IPS DF 19.7 (cell line): ENCODE measurements at places on chromosomes 2 and 18.
A peak's percentile ranks its signal among the peaks of the same experiment; 100 is the strongest.

GRCh38 chr18:23617412-23618014 lies 31.2 kb upstream of the NPC1 start:
- no peak for DNase-seq

DNA sequence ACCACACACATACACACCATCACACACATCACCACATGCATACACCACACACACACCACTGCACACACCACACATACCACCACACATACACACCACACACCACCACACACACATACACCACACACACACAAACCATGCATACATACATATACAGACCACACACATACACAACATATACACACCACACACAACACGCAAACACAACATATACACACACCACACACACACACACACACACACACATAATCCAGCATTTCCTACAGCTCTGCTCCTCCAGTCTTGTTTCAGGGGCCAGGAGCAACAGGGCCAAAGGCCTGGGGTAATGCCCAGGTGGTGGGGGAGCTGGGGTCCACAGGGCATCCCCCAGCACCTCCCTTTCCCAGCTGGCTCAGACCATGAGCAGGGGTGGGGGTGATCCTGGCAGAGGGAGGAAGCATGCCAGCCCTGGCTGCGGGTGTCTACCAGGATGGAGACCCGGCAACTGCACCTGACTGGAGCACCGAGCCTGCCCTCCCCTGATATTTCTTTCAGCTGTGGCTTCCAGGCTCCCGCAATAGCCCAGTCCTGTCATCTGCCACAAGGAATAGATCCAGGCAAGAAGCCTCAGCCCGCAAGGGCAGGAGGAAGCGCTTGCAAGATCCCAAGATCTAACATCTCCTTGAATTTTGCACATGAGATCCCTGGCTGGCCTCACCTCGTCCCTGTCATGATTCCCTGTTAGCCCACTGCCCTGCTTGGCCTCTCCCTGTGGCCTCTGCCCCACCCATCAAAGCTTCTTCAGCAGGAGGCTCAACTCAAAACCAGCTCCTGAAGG lies 196.9 kb downstream of the TNS1 start:
- DNase-seq: no peak

DNA sequence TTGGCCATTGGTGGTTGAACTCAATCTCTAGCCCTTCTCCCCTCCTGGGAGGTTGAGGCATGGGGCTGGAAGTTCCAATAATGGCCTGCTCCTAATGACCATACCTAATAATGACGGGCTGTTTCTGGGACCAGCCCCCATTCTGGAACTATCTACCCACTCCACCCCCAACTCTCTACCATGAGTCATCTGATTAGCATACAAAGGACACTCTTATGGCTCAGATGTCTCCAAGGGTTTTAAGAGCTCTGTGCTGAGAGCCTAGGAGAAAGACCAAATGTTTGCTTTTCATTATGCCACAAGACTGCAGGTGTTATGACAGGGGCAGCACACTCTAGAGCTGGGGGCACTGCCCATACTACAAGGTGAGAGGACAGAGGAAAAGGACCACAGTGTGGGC lies 137.0 kb upstream of the NCKAP5 start:
- DNase-seq: no peak

GRCh38 chr2:12127638-12128037 lies 381.2 kb downstream of the LPIN1 start:
- no peak for DNase-seq

GRCh38 chr2:162038725-162039124 lies 35.3 kb downstream of the DPP4 start:
- DNase-seq: no peak

- DNase-seq: no peak
Measured at GRCh38 chr2:24515831-24516230, 24.8 kb downstream of the NCOA1 start.

GRCh38 chr2:3125001-3125760 lies 252.4 kb downstream of the EIPR1 start:
- DNase-seq: no peak

- DNase-seq: no peak
Measured at GRCh38 chr2:9094117-9094516, 90.6 kb upstream of the MBOAT2 start.

DNA sequence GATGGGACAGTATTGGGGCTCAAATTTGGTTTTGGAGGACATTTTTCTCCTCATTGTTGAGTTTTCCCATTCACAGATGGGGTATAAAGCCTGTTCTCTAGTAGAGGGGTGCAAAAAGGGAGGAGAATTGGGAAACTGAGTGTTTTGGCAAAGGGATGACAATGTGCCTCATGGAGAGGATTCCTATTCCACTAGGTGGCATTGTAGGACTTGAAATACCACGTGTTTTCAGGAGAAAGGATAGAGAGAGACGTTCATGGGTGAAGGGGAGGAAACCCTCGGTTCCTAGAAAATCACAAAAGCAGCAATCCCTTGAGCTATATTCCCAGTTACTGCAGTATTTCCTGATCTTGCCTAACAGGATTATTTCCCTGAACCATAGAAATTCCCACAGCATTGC lies 113.7 kb upstream of the SRD5A2 start:
- DNase-seq: no peak

GRCh38 chr2:212777020-212777491 lies 238.5 kb upstream of the ERBB4 start:
- no peak for DNase-seq

DNA sequence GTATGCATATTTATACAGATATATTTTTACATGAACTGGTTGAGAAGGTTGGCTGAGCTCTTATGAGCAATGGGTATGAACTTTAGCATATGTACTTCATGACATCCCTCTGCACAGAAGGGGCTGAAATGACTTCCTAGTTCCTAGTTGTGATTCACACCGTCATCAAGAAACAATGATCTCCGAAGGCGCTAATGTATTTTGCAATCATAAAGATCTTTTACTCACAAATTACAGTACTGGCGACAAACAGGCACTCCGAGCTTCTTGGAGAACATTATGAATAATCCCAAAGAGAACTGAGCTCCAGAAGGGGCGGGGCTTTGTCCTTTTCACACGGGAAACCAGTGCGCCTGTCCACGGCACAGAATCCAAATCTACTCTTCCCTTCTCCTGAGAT lies 18.1 kb downstream of the BCL2 start:
- DNase-seq: no peak

- DNase-seq: no peak
Measured at GRCh38 chr2:20999906-21000645, 43.8 kb downstream of the APOB start.

DNA sequence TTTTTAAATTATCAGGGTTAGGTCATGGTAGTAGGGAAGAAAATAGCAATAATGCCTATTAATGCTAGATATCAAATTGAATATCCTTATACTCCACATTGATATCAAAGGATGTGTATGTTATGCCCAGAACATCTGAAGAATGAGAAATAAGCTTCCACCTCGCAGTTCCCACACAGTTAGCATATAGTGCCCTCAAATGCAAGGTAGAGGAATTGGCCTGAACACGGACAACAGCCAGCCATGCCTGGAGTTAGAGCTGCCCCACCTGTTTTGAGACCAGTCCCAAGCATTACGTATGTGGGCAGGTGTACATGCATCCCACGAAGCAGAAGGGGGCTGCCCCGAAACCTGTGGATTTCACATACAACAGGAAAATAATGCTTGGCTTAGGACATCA lies 79.6 kb downstream of the SUMO1 start:
- DNase-seq: no peak

GRCh38 chr2:85485815-85486214 lies 53.2 kb upstream of the MAT2A start:
- DNase-seq: no peak

DNA sequence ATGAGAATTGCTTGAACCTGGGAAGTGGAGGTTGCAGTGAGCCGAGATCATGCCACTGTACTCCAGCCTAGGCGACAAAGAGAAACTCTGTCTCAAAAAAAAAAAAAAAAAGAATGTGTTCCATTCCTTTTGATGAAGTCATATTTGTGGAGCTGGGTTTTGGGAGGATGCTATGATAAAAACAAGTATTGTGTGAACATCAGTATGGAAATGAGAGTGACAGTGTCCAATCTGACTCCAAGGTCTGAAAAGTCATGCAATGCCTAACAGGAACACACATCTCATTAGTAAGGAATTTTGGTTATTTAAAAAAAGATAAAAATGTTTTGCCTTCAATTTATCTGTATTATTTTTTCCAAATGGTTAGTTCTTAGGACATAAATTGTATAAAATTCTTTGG lies 11.8 kb downstream of the GCFC2 start:
- DNase-seq: no peak

DNA sequence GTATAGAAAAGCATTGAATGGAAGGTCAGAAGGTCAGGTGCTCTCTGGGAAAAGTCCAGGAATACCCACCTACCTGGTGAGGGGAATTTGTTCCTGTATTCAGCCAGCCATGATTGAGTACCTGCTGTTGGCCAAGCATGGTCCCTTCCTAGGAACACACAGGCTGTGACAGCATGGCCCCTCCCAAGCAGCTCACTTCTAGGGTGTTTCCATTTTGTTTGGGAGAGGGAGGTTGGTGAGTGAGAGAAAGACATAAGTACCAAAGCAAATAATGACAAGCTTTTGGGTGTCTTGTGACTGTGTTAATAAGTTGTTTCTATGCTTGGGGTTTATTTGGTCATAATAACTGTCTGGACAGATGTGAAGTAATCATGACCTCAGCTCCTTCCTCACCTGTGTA lies 46.3 kb downstream of the CABLES1 start:
- DNase-seq: no peak

GRCh38 chr2:165691615-165692014 lies 102.4 kb downstream of the GALNT3 start:
- peak; percentile 70 for DNase-seq

- no peak for DNase-seq
Measured at GRCh38 chr2:197312186-197312585, 1.6 kb upstream of the ANKRD44 start.

- DNase-seq: no peak
Measured at GRCh38 chr2:190546734-190547133, 12.2 kb upstream of the NEMP2 start.

DNA sequence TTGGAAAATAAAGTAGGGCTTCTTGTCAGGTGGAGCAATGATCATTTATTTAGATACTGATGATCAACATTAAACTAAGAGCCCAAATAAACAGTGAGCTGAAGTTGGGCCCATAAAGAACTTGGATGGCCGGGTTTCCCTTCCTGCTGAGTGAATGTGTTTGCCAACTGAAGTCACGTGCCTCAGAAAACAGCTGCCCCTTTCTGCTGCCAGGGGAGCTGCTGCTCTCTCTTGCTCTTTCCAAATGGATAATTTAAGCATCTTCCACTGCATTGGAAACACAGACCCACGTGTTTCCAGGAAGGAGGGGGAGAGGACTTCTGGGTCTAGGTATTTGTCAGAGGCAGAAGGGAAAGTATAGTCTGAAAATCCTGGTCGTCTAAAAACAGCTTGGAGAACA lies 22.9 kb upstream of the NCKAP5 start:
- no peak for DNase-seq

- DNase-seq: peak; percentile 17
Measured at GRCh38 chr18:45910405-45911023, 56.6 kb downstream of the EPG5 start.

- DNase-seq: no peak
Measured at GRCh38 chr2:67259556-67260342, 137.4 kb upstream of the ETAA1 start.

DNA sequence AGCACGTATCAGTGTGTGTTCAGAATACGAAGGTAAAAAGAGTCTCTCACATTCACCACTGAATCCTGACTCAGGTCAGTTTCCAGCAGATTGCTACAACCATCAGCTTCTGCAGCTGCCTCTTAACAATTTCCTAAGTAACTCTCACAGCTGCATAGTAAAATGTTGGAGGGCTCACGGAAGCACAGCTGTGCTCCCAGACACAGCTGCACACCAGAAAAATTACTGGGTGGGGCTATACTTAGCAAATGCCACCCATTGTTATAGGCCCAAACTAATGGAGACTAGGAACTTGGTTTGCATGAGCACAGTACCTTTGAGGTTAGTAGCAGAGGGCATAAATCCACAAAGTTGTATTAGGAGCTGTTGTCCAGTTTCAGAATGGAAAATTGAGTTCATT lies 153.9 kb upstream of the ERBB4 start:
- DNase-seq: no peak

DNA sequence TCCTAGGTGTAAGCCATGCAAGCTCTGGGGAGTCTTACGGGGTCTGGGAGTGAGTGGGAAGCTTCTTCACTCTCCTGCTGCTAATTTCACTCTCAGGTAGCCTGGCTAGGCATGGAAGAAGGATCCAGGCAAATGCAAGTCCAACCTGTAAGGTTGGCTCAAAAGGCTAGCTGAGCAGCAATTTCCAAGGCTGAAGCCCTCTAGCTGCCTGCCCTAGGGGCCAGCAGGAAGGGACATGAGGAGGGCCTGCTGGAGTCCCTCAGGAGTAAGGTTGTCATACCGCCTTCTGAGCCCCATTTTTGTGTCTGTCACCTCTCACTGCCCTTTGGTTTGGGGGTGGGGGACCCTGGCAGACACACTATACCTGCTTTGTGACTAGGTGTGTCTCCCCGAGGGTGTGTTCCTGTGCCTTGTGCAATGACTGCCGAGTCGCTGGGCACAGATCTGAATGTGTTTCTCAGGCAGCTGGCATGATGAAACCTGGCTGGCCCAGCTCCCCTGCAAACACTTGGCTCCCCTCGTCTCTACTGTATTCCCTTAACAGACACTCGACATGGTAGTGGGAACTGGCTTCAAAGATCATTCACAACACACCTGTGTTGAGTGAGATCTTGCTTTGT lies 123.9 kb upstream of the FAM136A start:
- DNase-seq: no peak

DNA sequence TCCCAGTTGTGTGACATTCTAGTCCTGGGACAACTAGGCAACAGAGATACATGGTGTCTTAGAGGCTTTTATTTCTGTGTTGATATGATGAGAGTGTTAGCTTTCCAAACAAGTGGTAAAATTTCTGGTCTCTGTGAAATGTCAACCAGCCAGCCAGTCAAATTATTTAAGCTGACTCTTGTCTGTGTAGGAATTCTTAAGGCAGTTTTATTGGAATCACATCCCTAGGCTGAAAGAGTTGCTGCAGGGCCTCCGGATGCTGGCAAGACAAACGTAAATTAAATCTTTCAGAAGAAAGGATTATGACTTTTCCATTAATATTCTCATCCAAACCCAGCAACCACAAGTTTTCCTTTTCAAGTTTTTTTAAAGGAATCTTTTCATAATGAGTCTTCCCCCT lies 44.6 kb downstream of the SERPINB7 start:
- DNase-seq: no peak
